ENCODE measurements at places on chromosomes 16 and 17.

DNA sequence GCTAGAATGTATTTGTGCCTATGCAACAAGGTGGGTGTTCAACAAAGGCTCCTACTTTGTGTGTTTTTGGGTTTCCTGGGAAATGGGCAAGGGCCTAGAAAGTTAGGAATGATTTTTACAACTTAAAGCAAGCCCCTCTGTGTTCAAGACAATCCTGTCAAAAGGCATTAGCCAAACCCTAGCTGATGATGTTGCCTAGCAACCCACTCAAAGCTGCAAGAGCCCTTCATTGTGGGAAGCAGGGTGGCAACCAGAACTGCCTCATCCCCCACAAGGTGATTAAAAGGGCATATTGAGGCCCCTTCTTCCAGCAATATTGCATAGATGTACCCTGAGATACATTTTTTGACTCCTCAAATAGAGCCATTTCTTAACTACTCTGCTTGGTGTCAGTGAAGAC is 16.0 kb upstream of the RASL10B start:
- DNase-seq = no peak

- no peak for DNase-seq
These were observed 426.2 kb upstream of the EEF2KMT start for GRCh38 chr16:5523829-5524228.

- DNase-seq = no peak
These were observed 93.8 kb upstream of the PLEKHM1 start for GRCh38 chr17:45584092-45585036.

DNA sequence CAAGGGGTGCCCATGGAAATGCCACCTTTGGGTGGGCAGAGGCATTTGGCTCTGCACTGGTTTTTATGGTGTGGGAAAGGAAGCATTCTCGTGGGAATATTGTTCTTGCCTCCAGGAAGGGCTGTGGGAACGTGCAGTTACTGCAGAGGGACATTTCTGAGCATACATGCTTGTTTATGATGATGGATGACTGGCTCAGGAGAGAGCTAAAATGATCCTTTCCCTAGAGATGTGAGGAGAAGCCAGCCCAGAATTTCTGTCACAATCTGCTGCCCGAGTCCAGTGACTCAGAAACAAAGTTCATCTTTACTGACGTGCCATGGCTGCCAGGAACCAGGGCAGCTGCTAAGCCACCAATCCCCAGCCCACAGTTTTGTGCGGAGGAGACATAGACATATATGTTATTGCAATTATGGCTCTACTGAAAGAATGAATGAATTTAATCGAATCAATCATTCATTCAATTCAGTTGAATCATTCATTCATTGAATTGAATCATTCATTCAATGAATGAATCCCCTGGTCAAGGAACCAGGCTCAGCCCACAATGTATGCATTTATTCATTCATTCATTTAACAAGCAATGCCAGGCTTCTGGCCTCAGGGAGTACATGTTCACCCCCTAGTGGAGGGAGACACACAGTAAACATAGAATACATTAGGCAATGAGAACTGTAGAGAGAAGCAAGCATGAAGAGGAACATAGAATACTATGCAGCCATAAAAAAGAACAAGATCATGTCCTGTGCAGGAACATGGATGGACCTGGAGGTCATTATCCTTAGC is 414.4 kb upstream of the HSBP1 start:
- no peak for DNase-seq

- no peak for DNase-seq
These were observed 15.6 kb downstream of the SCGB1C2 start for GRCh38 chr17:152860-153420.

DNA sequence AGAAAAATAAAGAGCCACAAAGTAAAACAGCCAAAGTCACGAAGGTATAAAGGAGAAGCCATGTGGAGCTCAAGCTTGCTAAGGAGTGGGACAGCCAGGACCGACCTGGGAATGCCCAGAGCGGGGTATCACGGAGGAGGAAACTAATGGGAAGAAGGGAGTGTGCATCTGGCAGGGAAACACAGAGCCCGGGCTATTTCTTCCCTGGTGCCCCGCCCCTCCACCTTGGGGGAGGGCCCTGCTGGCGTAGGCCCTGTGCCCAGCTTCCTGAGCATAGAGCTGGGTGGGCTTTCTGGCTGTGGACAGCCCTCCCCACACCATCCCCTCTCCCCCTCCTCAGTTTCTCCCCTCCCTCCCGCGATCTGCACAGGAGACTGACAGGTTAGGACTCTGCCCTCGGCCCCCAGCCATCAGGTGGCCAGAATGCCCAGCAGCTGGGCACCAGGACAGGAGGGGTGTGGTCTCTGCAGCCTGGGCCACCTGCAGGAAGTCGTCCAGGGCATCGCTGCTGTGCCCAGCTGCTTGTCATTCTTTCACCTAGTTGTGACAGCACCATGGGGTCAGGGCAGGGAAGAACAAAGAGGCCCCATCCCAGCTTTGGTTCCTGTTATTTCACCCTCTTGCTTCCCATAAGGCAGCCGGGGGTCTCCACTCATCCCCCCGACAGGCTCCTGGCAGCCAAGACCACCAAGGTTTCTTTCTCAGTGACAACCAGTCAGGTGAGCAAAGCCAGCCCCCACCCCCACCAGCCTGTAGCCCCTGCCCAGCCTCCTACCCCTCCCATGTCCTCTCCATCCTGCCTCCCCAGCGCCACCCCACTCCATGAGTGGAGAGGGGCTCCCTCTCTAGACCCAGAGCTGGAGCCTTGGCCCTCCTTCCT is 7.1 kb upstream of the DCAF7 start:
- no peak for DNase-seq

- no peak for DNase-seq
These were observed 215.1 kb downstream of the KATNIP start for GRCh38 chr16:27764869-27765675.

- no peak for DNase-seq
These were observed 8.8 kb upstream of the ITGB4 start for GRCh38 chr17:75712446-75712845.

DNA sequence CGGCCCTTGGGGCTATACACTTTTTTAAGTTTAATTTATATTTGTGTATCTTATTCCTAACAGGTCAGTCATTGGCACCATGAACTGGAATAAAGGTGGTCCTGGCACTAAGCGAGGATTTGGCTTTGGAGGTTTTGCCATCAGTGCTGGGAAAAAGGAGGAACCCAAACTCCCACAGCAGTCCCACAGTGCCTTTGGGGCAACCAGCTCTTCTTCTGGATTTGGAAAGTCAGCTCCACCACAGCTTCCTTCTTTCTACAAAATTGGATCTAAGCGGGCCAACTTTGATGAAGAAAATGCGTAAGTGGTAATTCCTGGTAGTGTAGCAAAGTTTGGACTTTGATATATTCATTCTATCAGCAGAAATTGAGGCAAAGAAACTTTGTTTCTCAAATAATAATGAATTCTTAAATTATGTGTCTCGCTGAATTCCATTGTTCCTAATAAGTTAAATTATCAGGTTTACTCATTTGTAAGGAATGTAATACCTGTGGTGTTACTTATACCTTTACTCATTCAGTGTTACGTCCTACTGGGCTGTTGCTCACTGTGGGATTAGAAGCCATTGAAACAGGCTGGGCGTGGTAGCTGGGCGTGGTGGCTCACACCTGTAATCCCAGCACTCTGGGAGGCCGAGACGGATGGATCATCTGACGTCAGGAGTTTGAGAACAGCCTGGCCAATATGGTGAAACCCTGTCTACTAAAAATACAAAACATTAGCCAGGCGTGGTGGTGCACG is 13.2 kb downstream of the DDX42 start:
- no peak for DNase-seq

- no peak for DNase-seq
These were observed 50.9 kb downstream of the JPH3 start for GRCh38 chr16:87653234-87653633.

DNA sequence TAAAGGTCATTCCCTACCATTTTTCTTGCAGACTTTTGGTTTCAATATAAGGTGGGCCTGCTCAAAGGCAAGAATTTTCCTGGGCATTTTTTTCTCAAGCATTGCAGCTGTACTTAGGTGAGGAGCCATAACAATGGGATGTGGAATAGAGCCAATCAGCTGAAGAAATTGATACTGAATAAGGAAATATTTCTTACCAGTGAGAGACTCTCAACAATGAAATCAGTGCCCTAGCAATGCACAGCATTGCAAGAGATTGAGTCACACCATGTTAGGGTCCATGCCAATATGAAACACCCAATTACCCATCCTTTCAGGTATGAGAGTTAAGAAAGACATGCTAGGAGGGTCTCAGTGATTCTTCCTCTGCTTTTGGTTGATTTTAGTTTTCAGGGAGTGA is 237.6 kb downstream of the SOX9 start:
- peak; percentile 66 for DNase-seq

- no peak for DNase-seq
These were observed 1.1 kb upstream of the RASD1 start for GRCh38 chr17:17497065-17497844.

- no peak for DNase-seq
These were observed 261.9 kb upstream of the FOXF1 start for GRCh38 chr16:86248310-86248905.

DNA sequence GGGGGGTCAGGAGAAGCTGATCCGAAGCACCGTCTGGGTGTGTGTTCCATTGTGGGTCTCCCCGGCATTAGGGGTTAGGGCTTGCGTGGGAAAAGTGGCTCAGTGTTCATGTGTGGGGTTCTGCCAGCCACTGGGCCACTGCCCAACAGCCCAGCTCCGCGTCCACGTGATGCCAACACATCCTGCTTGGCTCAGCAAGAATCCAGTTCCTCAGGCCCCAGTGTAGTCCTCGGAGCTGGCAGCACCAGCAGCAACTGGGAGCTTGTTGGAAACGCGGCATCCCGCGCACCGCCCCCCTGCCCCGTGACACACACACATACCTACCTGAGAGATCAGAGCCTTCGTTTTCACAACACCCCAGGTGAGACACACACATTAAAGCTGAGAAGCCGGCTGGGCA is 18.9 kb downstream of the LGALS9 start:
- DNase-seq = no peak

DNA sequence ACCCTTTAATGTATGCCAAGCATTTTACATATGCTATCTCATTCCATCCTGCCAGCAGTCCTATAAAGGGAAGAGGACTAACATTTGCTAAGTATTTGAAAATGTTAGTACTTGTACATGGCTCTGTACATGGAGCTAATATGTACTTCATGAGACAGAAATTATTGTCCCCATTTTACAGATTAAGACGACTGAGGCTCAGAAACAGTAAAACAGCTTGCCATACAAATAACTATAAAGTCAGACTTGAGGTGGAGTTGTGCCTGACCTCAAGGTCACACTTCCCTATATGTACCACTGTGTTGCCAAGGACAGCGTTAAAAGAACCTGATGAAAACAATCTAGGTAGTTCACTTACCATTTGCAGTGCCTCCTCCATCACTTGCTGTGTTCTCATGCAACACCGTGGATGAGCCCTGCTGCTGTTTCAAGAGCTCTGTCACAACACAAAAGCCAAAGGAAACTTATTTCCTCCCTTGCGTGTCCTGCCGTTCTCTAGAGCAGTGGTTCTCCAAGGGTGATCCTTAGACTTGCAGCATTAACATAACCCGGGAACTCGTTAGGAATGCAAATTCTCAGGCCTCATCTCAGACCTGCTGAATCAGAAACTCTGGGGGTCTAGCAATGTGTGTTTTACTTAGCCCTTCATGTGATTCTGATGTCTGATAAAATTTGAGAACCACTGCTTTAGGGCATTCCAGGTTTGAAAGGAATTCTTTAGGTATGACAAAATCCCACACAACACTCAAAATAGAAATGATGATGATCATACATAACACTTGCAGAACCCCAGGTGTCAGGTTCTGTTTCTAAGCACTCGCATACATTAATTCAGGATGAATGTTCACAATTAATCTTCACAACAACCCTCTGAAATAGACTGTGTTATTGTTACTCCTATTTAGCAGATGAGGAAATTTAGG is 51.2 kb upstream of the MTMR4 start:
- DNase-seq = no peak

- DNase-seq = no peak
These were observed 32.7 kb upstream of the RPH3AL start for GRCh38 chr17:385178-385835.

DNA sequence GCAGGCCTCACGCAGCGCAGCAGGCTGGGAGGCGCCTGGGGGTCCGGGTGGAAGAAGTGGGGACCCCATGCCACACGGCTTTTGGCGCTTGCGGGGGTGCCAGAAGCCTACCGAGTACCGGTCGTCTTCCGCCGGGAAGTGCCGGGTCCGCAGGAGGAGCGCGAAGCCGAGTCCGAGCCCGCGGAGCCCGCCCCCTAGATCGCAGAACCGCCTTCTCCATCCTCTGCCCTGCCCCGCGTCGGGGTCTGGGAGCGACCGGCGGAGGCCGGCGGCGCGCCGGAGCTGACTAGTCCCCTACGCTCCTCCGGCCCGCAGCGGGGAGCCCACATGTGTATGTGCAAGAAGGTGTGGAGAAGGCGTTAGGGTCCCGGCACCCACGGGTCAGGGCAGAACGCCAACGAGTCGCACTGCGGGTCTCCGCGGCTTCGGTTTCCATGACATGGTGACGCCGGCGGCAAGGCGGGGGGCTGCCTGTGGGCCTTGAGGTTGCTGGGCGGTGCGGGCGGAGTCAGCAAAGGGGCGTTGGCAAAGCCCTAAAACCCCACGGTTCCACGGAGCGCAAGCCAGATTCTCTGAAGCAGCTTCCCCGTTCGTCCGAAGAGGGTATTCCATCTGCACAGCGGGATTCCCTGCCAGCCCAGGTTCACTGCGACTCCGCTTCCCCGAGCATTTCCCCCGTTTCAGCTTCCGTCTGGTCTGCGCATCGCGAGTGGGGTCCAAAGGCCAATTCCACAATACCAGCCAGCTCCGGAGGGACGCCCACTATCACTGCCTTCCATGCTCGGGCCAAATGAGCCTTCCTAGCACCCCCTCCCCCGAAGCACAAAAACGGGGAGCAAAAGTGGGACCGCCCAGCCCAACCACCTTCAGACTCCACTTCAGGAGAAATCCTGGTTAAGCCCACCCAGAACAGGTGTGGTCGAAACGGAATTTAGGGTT is 2.3 kb upstream of the LHX1 start:
- no peak for DNase-seq

GRCh38 chr17:75447951-75448856 is 8.2 kb upstream of the TMEM94 start:
- DNase-seq = no peak

- no peak for DNase-seq
These were observed 23.8 kb downstream of the MINK1 start for GRCh38 chr17:4856937-4857314.

DNA sequence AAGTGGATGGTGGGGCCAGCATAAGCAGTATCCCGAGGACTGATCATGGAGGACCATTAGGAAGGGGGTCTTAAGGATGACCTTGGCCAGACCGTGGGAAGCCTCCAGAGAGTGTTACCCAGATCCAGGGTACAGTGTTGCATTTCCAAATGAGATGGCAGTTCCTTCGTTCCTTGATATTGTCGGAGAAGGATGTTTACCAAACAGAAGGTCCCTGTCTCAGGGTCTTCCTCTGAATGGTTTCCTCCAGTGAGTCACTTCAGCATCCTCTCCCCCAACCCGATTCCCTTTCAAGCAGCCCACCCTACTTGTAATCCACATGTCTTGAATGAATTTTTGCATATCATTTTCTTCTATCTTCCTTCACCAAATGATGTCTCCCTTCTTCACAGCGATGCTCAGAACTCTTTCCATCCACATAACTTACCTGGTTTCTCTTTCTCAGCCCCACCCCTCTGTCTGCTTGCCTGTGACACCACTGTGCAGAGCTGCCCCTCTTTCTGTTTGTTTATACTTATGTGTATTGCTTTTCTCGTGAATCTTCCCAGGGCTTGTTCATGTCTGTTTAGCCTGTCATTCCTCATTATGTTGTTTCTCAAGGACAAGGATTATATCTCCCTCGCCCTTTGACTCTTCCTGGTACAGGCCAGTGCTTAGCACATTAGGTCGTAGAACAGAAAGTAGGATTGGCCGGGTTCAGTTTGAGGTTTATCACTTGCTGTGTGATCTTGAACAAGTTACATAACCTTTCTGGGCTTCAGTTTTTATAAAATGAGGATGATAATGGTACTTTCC is 5.7 kb downstream of the GOSR2 start:
- DNase-seq = no peak
